ENCODE measurements at places on chromosomes 2 and 18. TPM values are rescaled to one million over a fixed set of nuclear protein-coding genes. Genes with fewer than 3 reads are reported as not detected.

The MYO5B gene
- total RNA-seq: 63.3 TPM

- DNase-seq: no peak
Observed at GRCh38 chr2:197383825-197384224, 51.0 kb downstream of the SF3B1 start.

DNA sequence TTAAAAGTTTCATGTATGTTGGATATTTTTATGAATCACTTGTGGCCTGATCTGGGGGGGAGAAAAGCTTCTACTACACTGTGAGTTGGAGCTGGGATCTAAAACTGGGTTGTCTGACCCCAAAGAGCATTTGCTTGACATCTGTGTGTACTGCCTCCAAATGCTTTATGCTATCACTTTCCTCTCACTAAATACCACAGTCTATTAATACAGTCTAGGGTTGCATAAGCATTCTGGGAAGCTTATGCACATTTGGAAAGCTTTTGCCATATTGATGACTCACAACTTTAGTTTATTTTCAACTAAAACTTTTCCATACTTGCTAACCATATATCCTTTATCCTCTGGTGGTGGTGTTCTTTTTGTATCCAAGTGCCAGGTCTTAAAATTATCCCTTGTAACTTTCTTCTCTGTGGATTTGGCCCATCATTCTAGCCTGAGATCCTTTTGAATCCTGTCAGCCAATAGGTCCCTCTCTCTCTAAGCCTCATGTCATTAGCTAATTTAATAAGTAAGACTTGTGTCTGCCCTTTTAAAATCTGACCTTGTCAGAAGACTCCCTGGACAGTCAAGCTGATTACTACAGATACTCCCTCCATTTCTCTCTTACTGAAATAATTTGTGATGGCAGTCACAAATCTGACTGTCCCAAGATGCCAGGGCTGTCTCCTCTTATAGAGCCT, 72.7 kb downstream of the NXPH2 start:
- no peak for DNase-seq

DNA sequence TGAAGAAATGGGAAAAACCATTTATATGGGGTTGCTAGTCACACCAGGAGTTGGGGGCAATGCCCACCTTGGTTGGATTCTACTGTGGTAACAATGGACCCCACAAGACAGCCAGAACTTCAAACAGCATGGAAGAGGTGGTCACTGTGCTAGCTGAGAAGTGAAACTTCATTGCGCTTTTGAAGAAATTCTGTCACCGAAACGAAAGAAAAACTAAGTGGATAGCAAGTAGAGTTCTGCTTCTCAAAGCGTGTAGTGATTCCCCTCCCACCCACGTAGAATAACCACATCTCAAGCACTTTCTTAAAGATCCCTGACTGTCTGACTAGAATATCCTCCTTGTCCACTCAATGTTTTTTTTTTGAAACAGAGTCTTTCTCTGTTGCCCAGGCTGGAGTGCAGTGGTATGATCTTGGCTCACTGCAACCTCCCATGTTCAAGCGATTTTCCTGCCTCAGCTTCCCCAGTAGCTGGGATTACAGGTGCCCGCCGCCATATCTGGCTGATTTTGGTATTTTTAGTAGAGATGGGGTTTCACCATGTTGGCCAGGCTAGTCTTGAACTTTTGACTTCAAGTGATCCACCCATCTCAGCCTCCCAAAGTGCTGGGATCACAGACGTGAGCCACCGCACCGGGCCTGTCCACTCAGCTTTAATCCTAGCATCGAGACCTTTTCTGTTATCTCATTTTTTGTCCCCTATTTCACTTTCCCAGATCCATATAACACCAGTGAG, 30.1 kb upstream of the CCL20 start:
- no peak for DNase-seq

DNA sequence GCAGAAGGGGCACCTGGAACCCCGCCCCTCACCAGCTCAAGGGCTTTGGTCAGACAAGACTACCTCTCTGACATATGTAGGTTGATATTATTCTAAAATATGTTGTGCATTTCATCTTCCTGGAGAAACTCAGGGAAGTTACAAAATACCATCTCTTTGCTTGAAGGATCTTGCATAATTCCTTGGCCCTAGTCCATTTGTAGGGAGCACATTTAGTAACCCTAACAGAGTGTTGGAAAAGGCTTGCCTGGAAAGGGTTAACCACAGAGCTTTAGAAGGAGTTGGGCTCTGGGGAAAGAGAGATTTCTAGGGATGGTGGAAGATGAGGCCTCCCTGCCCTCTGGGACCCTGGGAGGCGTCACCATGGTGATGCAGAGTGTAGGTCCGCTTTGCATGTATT, 143.0 kb upstream of the SLC1A4 start:
- no peak for DNase-seq

DNA sequence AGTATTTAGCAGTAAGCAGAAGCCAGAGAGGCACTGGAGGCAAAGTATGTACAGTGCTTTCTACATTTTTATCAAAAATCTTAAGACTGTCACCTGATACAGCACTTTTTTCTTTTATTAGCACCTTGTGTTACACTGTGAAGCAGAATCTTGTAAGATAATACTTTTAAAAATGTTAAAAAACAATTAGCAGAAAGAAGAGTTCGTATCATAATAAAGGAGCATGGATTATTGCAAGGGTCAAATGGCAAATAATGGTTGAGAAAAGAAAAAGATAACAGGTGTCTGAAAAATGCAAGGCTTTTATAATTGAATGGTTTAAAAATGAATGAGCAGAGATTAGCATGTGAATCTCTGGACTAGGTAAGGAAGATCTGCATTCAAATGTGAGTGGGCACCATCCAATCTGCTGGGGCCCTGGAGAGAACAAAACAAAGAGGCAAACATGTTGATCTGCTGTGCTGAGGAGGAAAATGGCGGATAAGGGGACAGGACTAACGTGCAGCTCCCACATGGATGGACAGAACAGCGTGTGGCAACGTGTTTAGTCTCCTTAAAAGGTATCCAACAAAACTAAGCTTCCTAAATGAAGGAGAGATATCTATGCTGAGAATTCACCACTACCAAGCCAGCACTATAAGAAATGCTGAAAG, 9.5 kb downstream of the CEBPZOS start:
- no peak for DNase-seq

The CHRNG gene
- total RNA-seq: not detected

DNA sequence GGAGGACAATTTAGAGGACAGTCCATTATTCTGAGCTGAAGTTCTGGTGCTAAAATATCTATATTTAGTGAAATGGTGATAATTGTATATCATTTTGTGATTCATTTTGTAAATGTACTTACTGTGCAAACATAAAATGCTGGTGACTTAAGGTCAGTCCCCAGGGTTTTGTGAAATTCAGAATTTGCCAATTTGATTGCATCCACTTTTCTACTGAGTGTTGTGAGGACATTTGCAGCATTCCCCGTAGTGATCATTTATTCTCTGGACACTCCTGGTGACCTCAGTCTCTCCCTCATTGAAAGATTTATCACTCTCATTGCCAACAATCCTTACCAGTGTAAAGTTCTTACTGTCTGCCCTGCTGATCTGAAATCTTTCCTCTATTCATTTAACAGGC, 98.2 kb downstream of the SOCS6 start:
- no peak for DNase-seq

DNA sequence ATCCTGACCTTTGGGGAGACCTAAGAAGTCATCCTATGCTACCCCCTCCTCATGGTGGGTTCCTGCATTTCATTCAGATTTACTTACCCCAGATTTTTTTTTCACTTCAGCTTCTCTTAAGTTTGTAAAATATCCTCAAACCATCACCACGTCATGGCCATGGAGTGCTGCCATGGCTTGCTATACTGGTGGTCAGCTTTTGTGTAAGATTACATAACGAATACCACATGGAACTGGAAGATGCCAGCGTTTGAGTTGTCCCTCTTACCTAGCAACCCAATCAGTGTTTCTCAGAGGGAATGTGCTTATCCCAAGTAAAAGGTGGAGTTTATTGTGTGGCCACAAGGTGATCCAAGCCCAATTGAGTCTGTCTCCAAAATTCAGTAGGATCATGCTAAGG, 148.6 kb upstream of the ALPP start:
- DNase-seq: no peak

- no peak for DNase-seq
Observed at GRCh38 chr2:20048488-20049448, 2.7 kb downstream of the LAPTM4A start.

- no peak for DNase-seq
Observed at GRCh38 chr18:3675994-3676393, 226.0 kb downstream of the TGIF1 start.

The HRH4 gene
- 0.38 TPM for total RNA-seq

The CLEC4F gene
- total RNA-seq: 0.15 TPM

- no peak for DNase-seq
Observed at GRCh38 chr2:62119311-62119974, 76.5 kb upstream of the B3GNT2 start.

DNA sequence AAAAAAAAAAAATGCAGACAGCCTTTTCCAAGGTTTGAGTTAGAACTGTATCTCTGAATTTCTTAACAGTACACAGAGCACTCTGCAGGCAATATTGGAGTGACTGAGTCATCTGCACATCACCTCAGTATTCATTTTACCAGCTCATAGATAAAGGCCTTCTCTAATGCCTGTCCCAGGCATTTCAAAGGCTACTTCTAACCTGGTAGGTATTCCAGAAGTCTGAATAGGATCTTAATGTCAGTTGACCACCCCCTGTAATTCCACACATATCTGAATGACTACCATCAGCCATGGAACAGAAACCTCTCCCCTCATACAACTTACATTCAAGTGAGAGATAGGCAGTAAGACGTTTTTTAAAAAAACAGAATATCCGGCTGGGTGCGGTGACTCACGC, 9.0 kb downstream of the METTL21A start:
- DNase-seq: no peak

The EFEMP1 gene
- 68.3 TPM for total RNA-seq

- no peak for DNase-seq
Observed at GRCh38 chr2:192150166-192150565, 44.6 kb downstream of the TMEFF2 start.

The DCC gene
- not detected for total RNA-seq

The CD8A gene
- total RNA-seq: 1.6 TPM

The CNDP1 gene
- total RNA-seq: not detected

DNA sequence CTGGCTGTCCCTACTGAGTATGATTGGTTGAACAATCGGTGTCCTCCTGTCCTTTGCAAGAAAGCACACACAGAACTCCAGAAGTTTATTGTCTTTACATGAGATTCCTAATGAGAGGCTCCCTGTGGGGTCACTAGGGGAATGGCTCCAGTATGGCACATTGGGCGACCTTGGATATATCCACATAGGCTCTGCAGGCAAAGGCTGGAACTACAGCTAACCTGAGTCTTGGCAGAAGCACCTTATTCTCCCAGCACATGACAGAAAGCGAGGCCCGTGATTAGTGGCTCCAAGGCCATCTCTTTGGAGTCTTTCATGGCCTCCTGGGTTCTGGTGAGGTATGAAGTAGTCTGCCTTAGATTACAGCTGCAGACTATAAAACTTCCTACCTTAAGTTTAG, 49.0 kb downstream of the ZDBF2 start:
- no peak for DNase-seq

- no peak for DNase-seq
Observed at GRCh38 chr18:42196651-42197050, 241.6 kb downstream of the PIK3C3 start.

The TMEM18 gene
- 18.9 TPM for total RNA-seq

DNA sequence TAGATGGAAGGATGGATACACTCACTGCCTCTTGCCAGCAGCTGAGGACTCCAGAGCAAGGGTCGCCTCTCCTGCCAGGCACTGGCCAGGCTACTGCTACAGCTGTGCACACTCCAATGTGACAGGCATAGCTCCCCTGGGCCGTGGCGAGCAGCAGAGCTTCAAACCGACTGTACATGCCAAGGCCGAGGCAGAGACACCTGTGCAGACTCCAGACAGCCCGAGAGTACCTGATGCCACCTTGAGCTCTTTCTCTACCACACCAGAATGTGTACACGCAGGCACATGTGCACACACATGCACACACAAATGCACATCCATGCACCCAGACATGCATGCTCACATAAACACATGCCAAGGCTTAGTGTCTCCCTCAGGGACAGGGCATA, 508.3 kb upstream of the MYT1L start:
- no peak for DNase-seq

- DNase-seq: no peak
Observed at GRCh38 chr2:172710584-172711047, 25.0 kb upstream of the RAPGEF4 start.

The THSD7B gene
- 0.49 TPM for total RNA-seq

DNA sequence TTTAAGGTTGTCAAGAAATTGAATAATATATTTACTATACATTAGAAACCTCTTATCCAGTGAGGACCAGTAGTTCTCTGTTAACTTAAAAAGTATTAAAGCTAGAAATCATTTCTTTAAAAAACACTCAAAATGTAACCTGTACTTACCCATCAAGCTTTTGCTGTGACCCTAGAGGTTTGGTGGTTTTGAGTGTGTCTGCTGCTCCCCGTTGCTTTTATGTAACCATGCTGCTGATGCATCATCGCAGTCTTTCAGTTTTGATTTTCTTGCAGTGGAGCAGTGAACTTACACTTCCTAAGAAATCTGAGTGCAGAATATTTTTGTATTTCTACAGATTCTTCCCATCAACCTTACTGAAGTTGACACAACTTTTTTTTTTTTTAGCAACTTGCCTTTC, 34.2 kb downstream of the MRPS9 start:
- DNase-seq: no peak

GRCh38 chr2:190781604-190782198, 98.9 kb upstream of the GLS start:
- no peak for DNase-seq

DNA sequence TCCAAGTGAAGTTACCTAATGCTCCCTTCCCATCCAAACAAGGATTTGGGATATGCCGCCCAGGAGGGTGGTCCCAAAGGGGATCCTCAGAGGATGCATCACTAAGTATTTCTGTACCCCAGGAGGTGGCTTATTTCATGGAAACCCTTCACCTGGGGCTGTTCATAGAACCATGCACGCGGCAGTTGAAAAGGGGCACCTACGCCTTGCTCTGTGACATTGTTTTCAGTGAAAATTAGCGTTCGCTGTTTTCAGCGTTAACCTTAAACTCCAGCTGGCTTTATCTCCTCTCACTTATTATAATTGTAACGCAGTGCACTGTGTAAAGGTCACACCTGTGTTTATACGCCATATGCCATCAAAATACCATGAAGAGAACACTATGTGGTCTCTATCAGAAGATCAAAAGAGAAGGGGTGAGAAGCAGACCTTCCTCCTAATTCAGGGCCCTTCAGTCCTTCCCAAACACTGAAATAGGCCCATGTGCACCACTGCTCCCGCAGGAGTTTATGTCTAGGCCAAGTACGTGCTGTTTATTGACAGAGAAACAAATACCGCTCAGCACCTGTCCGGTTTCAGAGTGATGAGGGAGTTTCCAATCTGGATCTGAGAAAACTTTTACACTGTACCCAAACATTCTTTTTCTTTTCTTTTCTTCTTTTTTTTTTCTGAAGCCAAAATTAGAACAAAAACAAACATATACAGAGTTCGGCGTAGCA, 162.1 kb downstream of the BCL2 start:
- no peak for DNase-seq

DNA sequence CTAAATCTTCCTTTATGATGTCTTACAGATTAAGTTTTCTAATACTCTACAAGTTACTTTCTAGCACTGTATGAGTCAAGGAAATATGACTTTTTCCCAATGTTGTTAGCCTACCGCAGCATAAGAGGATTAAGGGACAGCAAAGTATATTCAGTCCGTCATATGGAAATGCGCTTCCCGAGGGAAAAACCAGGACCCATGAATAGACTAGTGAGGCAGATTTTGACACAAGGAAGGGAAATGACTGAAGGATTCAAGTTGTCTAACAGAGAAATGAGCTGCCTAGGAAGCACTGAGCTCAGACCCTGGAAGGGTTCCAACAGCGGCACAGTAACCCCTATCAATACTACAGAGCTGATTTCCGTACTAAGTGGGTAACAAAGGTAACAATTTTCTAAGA, 12.0 kb downstream of the SEPTIN10 start:
- no peak for DNase-seq

The REG3A gene
- total RNA-seq: not detected

The DYNAP gene
- total RNA-seq: 25.1 TPM

The LONRF2 gene
- 0.42 TPM for total RNA-seq

Measured in esophagus squamous epithelium (tissue), 5 donors.